Mesothelial cell of epicardium (in vitro differentiated cells): ENCODE measurements at places on chromosomes 16 and 17.

DNA sequence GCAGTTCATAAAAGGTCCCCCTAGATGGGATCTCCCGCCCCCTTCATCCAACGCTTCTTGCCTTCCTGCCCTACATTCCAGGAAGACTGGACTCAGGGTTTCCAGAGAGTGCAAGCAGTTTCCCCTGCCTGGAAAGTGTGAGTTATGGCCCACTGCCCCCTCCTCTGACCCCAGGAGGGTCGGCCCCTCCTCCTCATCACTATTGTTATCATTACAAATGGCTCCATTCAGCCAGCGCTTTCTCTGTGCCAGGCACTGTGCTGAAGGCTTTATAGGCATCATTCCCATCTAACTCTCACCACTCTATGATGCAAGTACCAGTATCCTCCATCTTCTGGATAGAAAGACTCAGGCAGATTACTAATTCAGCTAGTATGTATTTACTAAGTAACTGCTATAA is 90.7 kb downstream of the USP31 start:
- no peaks in the 10 kb centered on the region for H3K4me1 ChIP-seq
- H3K27me3 ChIP-seq, result peaks cover 33% of the 10 kb centered on the region
- H3K27ac ChIP-seq, result no peak overlapping the region
- no peaks in the 10 kb centered on the region for H3K36me3 ChIP-seq
- no peak overlapping the region for H3K4me3 ChIP-seq
- DNase-seq, result no peak

DNA sequence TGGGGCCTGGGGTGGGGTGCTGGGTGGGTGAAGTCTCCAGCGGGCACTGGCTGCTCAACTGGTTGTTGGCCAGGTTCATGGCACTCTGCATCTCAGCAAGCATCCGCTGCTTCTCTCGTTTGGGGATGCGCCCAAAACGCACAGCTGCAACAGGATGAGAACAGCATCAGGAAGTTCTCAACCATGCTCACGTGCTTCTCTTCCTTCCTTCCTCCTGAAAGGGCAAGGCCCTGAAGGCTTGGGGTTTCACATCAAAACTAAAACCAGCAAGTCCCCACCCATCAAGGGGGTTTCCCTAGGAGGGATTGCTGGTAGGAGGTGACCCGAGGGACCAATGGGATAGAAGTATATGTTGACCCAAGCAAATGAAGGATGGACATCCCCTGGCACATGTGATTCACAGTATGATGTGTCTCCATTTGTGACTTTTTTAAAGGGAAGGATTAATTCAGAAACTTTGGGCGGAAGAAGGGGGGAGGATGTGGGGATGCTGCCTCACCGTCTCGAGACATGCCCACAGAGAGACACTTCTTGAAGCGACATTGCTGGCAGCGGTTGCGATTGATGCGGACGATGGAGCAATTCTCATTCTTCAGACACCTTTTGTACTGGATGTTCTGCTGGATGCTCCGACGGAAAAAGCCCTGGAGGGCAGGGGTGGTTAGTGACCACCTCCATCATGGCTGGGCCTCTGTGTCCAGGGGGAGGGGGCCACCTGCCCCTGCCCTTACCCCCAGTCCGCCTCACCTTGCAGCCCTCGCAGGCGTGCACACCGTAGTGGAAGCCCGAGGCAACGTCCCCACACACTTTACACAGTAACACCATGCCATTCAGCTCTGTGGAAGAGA is 4.2 kb downstream of the NR1D1 start:
- H3K27ac ChIP-seq, result no peak overlapping the region
- H3K27me3 ChIP-seq, result no peaks in the 10 kb centered on the region
- DNase-seq, result no peak
- H3K4me3 ChIP-seq, result no peak overlapping the region
- H3K4me1 ChIP-seq, result peaks cover 31% of the 10 kb centered on the region

- peak overlapping the region; percentile 72 for H3K27ac ChIP-seq
- no peak for DNase-seq
- H3K4me3 ChIP-seq, result no peak overlapping the region
- H3K27me3 ChIP-seq, result no peaks in the 10 kb centered on the region
These were observed 113.0 kb downstream of the GOSR1 start for GRCh38 chr17:30590081-30590733.

- peaks cover 13% of the 10 kb centered on the region for H3K4me1 ChIP-seq
- peak overlapping the region; percentile 16 for H3K27ac ChIP-seq
- DNase-seq, result peak; percentile 54
- peaks cover 11% of the 10 kb centered on the region for H3K36me3 ChIP-seq
- H3K4me3 ChIP-seq, result peak overlapping the region; percentile 79
These were observed 762 bp downstream of the PYCARD start for GRCh38 chr16:31201582-31202413.

DNA sequence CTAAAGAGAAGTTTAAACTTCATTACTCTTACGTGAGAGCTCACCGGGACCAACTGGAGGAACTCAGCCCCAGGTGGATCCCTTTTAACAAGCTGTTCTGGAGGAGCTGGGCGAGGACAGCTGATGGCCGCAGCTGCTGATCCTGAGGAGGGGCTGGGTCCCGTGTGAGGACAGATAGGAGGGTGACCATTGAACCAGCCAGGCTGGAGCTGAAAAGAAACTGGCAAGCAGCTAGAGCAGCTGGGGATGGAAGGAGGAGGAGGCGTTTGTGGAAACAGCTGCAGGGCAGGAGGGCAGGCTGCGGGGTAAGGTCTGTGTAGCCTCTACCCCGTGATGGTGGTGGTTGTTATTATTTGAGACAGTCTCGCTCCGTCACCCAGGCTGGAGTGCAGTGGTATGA is 119.5 kb downstream of the AATF start:
- DNase-seq, result no peak
- H3K36me3 ChIP-seq, result no peaks in the 10 kb centered on the region
- H3K4me3 ChIP-seq, result no peak overlapping the region
- H3K4me1 ChIP-seq, result no peaks in the 10 kb centered on the region

GRCh38 chr17:57210224-57210553 is 46.1 kb upstream of the MSI2 start:
- H3K4me3 ChIP-seq, result no peak overlapping the region
- no peaks in the 10 kb centered on the region for H3K36me3 ChIP-seq
- no peak for DNase-seq
- no peaks in the 10 kb centered on the region for H3K4me1 ChIP-seq
- no peak overlapping the region for H3K27ac ChIP-seq
- H3K27me3 ChIP-seq, result no peaks in the 10 kb centered on the region

DNA sequence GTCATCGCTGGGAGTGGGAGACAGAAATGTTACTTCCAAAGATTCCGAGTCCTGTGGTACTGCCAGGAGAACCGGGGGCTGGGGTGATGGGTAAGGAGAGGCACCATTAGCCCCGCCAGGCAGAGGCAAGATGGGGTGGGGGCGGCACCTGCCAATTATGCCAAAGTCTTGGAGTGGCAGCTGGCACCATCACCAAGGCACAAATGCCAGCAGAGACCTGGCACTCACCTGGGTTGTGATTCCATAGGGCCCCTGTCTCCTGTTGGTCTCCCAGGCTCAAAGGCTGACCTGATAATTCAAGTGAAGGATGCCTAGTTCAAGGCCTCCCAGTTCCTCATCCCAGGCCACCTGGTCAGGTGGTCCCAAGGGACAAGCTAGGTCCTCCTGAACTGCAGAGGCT is 7.6 kb downstream of the NXPH3 start:
- DNase-seq, result no peak
- peaks cover 9% of the 10 kb centered on the region for H3K27me3 ChIP-seq
- H3K4me1 ChIP-seq, result no peaks in the 10 kb centered on the region

GRCh38 chr17:17235212-17236174 is 1.5 kb downstream of the FLCN start:
- peak overlapping the region; percentile 97 for H3K27ac ChIP-seq
- no peak for DNase-seq
- H3K27me3 ChIP-seq, result no peaks in the 10 kb centered on the region
- peaks cover 9% of the 10 kb centered on the region for H3K36me3 ChIP-seq

DNA sequence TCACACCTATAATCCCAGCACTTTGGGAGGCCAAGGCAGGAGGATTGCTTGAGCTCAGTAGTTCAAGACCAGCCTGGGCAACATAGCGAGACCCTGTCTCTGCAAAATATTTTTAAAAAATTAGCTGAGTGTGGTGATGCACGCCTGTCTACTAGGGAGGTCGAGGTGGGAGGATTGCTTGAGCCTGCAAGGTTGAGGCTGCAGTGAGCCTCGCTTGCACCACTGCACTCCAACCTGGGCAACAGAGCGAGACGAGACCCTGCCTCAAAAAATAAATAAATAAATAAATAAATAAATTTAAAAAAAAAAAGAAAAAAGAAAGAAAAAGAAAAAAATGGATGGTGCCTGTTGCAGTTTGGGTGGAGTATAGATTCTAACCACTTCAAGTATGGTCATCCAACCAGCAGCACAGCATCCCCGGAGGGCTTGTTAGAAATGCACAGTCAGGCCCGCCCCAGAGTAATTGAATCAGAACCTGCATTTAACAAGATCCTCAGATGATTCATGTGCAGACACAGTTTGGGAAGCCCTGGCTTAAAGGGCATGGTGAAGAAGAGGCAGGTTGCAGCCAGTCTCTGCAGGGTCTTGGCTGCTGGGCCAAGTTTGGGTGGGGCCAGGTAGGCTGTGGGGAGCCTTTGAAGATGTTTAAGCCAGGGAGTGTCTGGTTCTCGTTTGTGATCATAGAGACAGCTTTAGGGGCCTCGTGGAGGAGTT is 40.8 kb downstream of the MRC2 start:
- peaks cover 8% of the 10 kb centered on the region for H3K36me3 ChIP-seq
- peaks cover 14% of the 10 kb centered on the region for H3K4me1 ChIP-seq
- no peak overlapping the region for H3K27ac ChIP-seq
- no peak for DNase-seq
- no peaks in the 10 kb centered on the region for H3K27me3 ChIP-seq

- H3K27me3 ChIP-seq, result no peaks in the 10 kb centered on the region
- no peak overlapping the region for H3K4me3 ChIP-seq
- H3K4me1 ChIP-seq, result no peaks in the 10 kb centered on the region
- peaks cover 46% of the 10 kb centered on the region for H3K36me3 ChIP-seq
- H3K27ac ChIP-seq, result no peak overlapping the region
These were observed 374.8 kb downstream of the ZFHX3 start for GRCh38 chr16:72673118-72673517.

- no peaks in the 10 kb centered on the region for H3K27me3 ChIP-seq
- H3K4me1 ChIP-seq, result peaks cover 7% of the 10 kb centered on the region
- no peak overlapping the region for H3K27ac ChIP-seq
- peaks cover 38% of the 10 kb centered on the region for H3K36me3 ChIP-seq
- H3K4me3 ChIP-seq, result no peak overlapping the region
These were observed 93.6 kb downstream of the USP22 start for GRCh38 chr17:20948984-20949777.

GRCh38 chr17:45432405-45433158 is at the start of gene ARHGAP27:
ARHGAP27 (minus strand) TSS chr17:45432870; CDS start chr17:45430279, 2,591 bp downstream.
- DNase-seq, result no peak
- H3K27ac ChIP-seq, result peak within 1 kb of the TSS; percentile 25

DNA sequence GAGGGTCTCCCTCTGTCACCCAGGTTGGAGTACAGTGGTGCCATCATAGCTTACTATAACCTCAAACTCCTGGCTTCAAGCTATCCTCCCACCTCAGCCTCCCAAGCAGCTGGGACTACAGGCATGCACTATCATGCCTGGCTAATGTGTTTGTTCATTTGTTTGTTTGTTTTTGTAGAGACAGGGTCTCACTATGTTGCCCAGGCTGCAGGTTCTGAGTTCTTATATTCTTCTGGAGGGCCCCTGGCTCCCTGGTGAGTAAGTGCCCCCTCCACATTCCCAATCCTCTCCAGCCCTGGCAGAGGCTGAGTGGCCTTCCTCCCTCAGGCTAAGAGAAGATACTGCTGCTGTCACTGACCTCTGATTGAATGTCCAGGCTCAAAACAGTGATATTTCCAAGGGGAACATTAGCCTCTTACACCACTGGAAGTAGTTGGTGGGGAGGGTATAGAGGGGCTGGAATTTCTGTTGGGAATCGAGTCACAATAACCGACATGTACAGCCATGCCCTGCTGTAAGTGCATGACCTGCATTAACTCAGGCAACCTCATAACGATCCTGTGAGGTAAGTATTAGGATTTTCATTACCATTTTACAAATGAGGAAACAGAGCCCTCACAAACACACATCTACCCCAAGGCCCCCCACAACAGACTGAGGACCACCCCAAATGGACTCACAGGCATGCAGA is 2.7 kb upstream of the ETV4 start:
- H3K4me3 ChIP-seq, result no peak overlapping the region
- no peak overlapping the region for H3K27ac ChIP-seq
- peaks cover 66% of the 10 kb centered on the region for H3K27me3 ChIP-seq
- peaks cover 25% of the 10 kb centered on the region for H3K4me1 ChIP-seq

- DNase-seq, result no peak
- H3K36me3 ChIP-seq, result no peaks in the 10 kb centered on the region
These were observed 23.3 kb upstream of the ERCC4 start for GRCh38 chr16:13896543-13897182.

DNA sequence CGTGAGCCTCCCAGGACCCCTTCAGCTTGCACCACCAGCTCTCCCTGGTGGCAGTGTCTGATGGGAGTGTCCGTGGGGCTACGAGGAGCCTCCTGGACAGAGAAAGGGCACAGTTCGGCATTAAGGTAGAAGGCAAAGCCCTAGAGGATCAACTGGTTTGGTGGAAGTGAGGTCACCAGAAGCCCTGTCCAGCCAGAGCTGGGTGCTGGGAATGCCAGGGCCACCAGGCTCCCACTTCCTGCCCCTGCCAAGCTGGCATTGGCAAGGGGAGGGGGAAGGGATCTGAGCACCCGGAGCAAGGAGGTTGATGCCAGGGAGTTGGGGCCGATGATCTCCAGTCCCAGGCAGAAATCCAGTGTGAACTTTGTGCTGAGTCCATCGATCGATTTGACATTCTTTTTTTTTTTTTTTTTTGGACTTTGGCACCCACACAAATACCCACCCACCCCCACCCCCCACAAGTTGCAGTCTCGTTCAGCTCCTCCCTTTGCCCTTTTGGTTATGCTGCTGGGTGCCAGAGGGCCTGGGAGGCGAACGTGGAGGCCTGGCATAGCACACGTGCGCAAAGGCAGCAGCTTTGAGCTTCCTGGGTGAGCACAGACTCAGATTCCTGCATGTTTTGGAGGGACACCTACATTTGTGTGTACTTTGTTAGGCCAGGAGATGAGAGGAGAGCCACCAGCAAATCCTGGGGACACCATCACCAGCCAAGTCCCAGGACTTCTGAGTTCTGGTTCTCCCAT is 2.1 kb downstream of the NHERF1 start:
- no peak overlapping the region for H3K27ac ChIP-seq
- H3K4me1 ChIP-seq, result peaks cover 34% of the 10 kb centered on the region
- H3K36me3 ChIP-seq, result peaks cover 8% of the 10 kb centered on the region
- peak overlapping the region; percentile 76 for H3K4me3 ChIP-seq
- DNase-seq, result no peak

GRCh38 chr16:35750157-35750689 is 2290.8 kb downstream of the TP53TG3F start:
- H3K4me3 ChIP-seq, result no peak overlapping the region
- H3K4me1 ChIP-seq, result no peaks in the 10 kb centered on the region
- H3K27me3 ChIP-seq, result no peaks in the 10 kb centered on the region
- DNase-seq, result no peak
- H3K36me3 ChIP-seq, result no peaks in the 10 kb centered on the region

GRCh38 chr17:34435182-34435928 is 72.3 kb upstream of the CCL1 start:
- H3K27me3 ChIP-seq, result peaks cover 83% of the 10 kb centered on the region
- DNase-seq, result no peak

GRCh38 chr17:77733576-77734296 is 224.8 kb upstream of the TNRC6C start:
- H3K27ac ChIP-seq, result no peak overlapping the region
- H3K4me1 ChIP-seq, result peaks cover 28% of the 10 kb centered on the region
- peaks cover 8% of the 10 kb centered on the region for H3K36me3 ChIP-seq

- H3K27me3 ChIP-seq, result peaks cover 53% of the 10 kb centered on the region
- no peak for DNase-seq
- H3K36me3 ChIP-seq, result no peaks in the 10 kb centered on the region
- H3K4me1 ChIP-seq, result peaks cover 5% of the 10 kb centered on the region
- H3K4me3 ChIP-seq, result no peak overlapping the region
- no peak overlapping the region for H3K27ac ChIP-seq
These were observed 4.8 kb downstream of the ADAP2 start for GRCh38 chr17:30926516-30926915.
